NCI-H1417 treated with DMSO at 0.1 percent for 48 hours (cell line): ENCODE measurements at places on chromosomes 12 and 14.

- DNase-seq = no peak
These were observed 126.0 kb downstream of the ZFP36L1 start for GRCh38 chr14:68666899-68667298.

- no peak for DNase-seq
These were observed 342.6 kb upstream of the NAV3 start for GRCh38 chr12:77488041-77488620.

DNA sequence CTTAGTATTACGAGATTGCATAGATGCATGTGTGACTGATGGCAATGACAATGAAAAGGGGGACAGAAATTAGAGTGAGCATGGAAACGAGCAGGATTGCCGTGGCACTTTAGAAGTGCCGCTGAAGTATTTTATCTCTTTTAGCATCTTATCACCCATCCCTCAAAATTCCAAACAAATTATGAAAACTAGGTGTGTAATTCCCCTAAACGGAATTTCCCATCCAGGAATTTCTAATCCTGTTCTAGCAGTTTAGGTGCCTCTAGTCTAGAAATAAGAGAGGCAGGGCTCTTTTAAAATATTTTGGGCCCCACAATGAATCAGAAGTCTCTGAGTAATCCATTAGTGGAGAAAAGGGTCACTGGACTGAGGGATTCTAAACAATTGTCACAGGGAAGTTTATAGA lies 947 bp downstream of the TMEM52B start:
- no peak for DNase-seq

- no peak for DNase-seq
These were observed 40.9 kb upstream of the LRIG3 start for GRCh38 chr12:58961166-58961565.

DNA sequence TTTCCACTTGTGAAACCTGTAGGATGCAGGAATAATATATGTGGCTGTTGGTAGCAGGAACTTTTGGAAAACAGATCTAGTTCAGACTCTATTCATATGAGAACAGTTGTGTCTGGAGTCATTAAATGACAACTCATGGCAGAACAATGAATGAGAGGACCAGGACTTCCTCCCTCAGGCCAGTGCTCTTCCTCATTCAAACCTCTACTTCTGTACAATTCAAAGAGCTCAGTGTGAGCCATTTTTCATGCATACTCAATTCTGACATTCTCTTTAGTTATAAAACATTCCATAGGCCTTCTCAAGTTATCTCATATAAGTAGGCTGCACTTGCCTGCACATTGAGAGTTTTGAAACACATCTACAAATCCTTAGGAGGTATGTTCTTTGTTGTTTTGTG lies 1526.6 kb upstream of the FLRT2 start:
- DNase-seq = no peak

- DNase-seq = no peak
These were observed 390.0 kb downstream of the EGLN3 start for GRCh38 chr14:33560718-33561431.

GRCh38 chr14:21911877-21912276 lies 238.3 kb upstream of the OR4E1 start:
- DNase-seq = no peak

GRCh38 chr12:92140896-92141536 lies 4.6 kb downstream of the BTG1 start:
- DNase-seq = no peak

DNA sequence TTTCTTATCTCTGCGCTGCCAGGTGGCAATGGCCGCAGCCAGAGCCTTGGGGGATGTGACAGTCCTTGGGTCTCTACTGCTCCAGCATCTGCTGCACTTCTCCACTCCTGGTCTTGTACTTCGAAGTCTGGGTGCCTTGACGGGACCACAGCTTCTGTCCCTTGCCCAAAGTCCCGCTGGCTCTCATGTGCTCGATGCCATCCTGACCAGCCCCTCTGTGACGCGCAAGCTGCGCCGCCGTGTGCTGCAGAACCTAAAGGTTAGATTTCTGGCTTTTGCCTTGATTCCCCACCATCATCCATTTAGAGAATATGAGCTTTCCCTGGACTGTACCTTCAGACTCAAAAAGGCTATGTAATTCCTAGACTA lies 3.8 kb downstream of the CIDEB start:
- no peak for DNase-seq

DNA sequence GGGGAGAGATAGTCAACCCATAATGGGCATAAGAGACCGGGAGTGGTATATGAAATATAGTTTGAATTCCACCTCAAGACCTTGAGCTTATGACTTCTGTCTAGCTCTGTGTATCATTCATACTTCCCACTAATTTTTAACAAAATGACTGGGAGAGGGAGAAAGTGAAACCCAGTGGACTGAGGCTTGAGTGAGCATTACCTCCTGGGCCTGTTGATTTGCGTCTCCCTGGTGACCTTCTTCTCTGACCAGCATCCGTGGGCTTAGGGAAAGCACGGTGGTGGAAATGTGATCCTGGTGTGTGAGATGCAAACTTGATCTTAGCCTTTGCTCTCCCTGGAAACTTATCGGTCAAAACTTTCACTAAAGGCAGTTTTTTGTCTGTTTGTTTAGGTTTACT lies 207.9 kb upstream of the BCL2L14 start:
- DNase-seq = no peak

DNA sequence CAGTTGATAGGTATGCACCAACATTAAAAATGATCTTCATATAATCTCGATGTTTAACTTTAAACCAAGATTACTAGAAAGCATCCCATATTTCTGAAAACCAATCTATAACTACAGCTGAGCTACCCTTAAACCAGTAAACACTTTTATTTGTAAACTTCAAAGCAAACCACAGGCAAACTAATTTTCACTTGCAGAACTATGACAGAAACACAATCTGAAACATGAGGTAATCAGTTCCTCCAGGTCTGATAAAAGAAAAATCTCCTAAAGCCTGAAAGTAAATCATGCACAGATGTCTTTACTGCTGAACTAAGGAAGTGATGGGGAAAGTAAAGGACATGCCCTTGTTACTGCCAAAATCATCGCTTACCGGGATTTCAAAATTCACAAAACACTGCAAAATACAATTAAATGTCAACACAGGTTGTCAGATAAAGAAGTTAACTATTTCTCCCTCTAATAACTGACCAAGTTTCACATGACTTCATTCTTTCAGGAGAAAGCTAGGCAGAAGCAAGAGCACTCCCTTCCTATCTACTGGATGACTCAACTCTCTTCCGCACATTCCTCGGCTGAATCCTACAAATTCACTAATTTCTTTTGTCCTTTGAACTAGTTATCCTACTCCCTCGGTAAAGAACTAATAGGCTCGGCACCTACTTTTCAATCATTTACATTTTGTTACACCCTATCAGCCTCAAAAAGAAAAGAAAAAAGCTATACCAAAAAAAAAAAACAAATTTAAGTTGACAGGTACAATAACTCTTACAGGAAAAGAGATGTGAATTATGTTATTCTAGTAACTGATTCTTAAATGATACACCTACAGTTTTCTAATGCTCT lies 1.4 kb downstream of the EEA1 start:
- DNase-seq = no peak

DNA sequence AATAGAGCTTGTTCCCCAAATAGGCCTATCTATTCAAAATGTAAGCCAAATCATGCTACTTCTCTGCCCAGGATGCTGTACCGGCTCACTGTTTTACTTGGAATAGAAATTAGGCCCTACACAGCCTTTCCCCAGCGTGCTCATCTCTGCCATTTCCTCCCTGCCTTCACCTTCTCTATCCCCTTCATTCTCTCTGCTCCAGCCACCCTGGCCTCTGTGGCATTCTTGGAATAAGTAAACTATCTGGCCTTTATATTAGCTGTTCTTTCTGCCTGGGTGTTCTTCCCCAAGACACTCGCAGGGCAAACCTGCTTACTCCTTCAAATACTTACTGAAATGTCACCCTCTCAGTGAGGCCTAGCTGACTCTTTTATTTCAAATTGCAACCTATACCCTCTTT lies 30.9 kb upstream of the DYRK2 start:
- no peak for DNase-seq

GRCh38 chr14:62373944-62374343 lies 611.7 kb downstream of the SNAPC1 start:
- no peak for DNase-seq

DNA sequence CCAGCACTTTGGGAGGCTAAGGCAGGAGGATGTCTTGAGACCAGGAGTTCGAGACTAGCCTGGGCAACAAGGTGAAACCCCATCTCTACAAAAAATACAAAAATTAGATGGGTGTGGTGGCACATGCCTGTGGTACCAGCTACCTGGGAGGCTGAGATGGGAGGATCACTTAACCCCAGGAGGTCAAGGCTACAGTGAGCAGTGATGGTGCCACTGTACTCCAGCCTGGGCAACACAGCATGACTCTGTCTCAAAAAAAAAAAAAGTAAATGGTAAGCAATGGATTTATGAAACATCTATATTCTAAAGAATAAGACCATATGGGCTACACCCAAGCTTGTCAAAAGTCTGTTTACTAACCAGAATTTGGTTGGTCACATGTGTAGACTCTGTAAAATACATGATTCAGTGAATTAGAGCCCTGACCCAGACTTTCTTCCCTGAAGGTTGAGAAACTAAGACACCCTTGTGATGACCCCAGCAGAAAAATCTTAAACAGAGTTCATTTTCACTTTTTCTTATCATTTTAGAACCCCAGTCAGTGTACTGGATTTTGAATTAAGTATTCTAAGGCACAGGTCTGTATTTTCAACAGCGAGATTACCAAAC lies 12.1 kb downstream of the FGD6 start:
- DNase-seq = no peak

DNA sequence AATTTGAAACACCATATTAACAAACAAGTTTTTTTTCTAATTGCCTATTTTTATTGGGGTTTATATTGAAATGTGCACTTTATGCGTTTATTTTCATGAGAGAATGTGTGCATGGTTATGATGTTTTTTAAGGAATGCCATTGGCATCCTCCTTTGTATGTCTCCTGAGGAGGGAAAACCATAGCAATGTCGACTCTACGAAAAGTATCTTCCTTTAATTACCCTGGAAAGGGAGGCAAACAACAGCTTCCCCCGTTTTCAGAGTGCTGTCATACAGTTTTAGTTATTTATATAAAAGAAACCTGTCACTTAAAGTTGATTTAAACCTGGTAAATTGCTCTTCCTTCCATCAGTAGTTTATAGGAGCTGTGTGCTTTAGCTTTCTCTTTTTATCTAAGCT lies 117.4 kb downstream of the PLEKHA5 start:
- DNase-seq = no peak

DNA sequence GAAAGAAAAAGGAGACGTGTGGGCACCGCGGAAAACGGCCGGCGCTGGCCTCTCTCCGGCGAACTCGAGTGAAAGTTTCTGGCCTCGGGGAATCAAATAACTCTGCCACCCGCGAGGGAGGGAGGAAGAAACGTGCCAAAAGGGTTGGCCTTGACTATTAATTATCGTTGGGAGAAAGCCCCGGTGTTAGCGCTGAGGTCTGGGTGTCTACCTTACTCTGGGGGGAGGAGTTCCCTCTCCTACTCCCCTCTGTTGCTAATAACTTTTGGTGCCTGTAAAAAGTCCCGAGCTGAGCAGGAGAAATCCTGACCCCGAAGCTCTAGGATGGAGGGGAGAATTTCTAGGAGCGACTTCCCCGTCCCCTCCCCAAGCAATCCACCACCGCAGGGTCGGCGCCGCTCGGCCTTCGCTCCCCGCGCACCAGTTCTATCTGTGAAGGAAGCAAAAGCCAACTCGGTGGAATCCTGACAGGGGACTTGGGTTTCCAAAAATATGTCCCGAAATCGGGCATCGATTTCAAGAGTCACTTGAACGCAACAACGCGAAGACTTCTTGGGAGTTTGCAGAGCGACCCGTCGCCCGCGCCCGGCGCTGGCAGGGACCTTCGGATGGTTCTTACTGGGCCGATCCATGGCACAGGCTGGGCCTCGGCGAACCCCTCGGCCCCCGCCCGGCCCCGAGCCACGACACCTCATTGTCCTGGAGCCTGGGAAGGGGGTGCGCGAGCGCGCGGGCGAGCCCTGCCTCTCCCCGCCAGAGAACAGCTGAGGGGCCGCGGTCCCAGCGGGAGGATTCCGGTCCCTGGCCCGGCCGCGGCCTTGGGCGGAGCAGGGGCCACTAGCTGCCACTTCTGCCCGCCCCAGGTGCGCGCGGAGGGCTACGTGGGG lies 1.7 kb downstream of the OTX2 start:
- no peak for DNase-seq

DNA sequence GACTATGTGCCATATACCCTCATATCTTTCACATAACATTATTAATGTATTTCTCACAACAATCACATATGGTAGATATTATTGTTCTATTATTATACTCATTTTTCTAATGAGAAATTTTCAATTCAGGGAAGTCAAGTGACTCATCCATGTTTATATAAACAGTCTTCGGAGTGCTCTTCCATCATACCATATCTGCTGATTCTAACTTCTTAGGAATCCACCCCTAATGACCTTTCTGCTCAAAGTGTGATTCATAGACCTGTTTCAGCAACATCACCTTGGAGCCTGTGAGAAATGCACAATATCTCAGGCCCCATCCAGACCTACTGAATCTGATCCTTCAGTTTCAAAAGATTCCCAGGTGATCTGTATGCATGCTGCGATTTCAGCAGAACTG lies 39.8 kb upstream of the OVCH1 start:
- no peak for DNase-seq

- no peak for DNase-seq
These were observed 3.4 kb downstream of the GDF11 start for GRCh38 chr12:55746174-55746912.

DNA sequence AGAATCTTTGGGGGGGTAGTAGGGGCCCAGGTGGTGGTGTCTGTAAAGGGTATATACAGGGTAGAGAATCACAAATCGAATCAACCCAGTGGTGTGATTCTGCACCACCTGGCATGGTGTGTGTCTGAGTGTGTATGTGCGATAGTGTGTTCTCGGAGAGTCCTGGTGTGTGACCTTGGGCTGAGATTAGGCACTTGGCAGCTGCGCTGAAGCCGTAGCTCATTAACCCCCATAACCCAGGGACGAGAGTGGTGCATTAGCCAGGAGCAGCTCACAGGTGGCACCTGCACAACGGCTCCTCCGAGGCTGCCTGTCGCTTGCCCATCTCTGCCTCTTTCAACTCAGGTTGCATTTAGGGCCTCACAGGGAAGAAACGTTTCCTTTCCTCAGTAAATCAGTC lies 15.6 kb upstream of the TESC start:
- DNase-seq = no peak

DNA sequence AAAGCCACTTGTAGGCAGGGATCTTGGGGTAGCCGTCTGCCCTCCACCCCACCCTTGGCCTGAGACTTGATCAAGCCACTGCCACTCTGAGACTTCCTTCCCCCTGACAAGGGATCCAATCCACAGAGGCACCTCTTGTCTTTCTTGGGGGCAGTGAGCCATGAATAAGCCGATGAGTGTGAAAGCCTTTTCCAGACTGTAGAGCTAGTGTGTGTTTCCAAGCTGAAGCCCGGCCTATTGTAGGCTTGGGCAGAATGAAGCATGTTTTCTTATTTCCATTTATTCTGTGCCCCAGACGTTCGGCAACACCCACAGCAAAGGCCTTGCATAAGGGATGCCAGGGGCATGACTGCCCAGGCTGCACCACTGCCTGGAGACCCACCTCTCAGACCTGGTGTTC lies 991.6 kb downstream of the BCL11B start:
- DNase-seq = no peak

GRCh38 chr12:52740584-52740983 lies 36.6 kb downstream of the KRT76 start:
- DNase-seq = no peak

GRCh38 chr12:19306366-19306765 lies 132.9 kb upstream of the AEBP2 start:
- DNase-seq = no peak

- DNase-seq = no peak
These were observed 219.3 kb downstream of the RMST start for GRCh38 chr12:97681612-97682504.
